ENCODE measurements at places on chromosomes 7 and 10.
A peak's percentile ranks its signal among the peaks of the same experiment; 100 is the strongest.

- peak; percentile 72 for DNase-seq
Observed at GRCh38 chr10:104353325-104354048, at the start of gene CFAP58. Gene CFAP58, plus strand, starts transcription at chr10:104353833. Its CDS starts 65 bp downstream, at chr10:104353898.

- no peak for DNase-seq
Observed at GRCh38 chr7:39349452-39350123, 216.6 kb upstream of the YAE1 start.

- peak; percentile 90 for DNase-seq
Observed at GRCh38 chr7:95608359-95609173, 12.2 kb upstream of the PDK4 start.

GRCh38 chr7:95435422-95435780 is 573 bp upstream of the PON2 start:
- no peak for DNase-seq

GRCh38 chr10:96417441-96417840 is 58.6 kb upstream of the OPALIN start:
- no peak for DNase-seq

- no peak for DNase-seq
Observed at GRCh38 chr10:126179637-126180036, 208.6 kb downstream of the ADAM12 start.

- DNase-seq: no peak
Observed at GRCh38 chr10:89563861-89564478, 28.6 kb upstream of the SLC16A12 start.

- DNase-seq: no peak
Observed at GRCh38 chr10:30974773-30975415, 56.8 kb downstream of the ZNF438 start.

DNA sequence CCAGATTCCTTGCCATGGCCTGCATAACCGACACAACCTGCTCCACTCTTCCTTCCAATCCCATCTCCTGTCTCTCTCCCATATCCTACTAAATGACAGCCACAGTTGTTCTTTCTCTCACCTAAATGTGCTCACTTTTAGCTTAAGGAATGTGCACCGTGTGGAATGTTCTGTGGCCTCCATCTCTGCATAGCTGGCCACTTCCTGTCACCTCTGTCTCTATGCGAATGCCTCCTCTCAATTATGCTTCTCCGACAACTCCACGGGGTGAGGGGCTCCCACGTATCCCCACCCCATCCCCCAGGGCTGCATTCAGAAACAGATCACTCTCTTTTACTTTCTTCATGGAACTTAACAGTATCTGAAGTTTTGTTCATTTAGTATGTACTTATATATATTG is 110.7 kb downstream of the RAB18 start:
- DNase-seq: no peak

- DNase-seq: peak; percentile 57
Observed at GRCh38 chr7:5630670-5631069, 150.8 kb downstream of the RNF216 start.

DNA sequence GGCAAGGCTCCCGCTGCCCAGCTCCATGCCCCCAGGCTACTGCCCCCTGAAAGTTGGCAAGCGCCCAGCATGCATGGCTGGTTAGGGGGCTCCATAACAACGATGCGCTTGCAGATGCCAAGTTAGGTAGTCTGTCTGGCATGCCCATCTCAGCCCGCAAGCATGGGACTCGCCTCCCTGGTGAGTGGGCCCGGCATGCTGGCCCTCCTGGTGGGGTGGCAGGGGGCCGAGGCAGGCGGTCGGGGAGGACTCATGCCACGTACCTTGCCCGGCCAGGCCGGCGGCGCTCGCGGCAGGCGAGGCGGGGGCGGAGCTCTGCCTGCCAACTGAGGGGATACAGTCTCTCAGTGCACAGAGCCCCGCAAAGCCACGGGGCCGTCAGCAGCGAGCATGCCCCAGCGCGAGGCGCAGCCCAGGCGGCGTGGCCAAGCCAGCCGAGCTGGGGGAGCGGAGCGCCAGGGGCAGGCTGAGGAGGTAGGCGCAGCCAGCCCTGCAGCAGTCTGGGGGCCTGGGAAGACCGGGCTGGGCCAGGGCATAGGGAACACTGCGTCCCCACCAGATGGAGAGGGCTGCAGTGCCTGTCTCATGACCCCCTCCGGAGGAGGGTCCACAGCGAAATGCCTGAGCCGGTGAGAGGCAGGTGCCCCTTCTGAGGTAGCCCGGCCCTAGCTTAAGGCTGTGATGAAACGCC is 28.0 kb upstream of the NDST2 start:
- DNase-seq: no peak

- no peak for DNase-seq
Observed at GRCh38 chr7:94449151-94449725, 54.5 kb downstream of the COL1A2 start.

DNA sequence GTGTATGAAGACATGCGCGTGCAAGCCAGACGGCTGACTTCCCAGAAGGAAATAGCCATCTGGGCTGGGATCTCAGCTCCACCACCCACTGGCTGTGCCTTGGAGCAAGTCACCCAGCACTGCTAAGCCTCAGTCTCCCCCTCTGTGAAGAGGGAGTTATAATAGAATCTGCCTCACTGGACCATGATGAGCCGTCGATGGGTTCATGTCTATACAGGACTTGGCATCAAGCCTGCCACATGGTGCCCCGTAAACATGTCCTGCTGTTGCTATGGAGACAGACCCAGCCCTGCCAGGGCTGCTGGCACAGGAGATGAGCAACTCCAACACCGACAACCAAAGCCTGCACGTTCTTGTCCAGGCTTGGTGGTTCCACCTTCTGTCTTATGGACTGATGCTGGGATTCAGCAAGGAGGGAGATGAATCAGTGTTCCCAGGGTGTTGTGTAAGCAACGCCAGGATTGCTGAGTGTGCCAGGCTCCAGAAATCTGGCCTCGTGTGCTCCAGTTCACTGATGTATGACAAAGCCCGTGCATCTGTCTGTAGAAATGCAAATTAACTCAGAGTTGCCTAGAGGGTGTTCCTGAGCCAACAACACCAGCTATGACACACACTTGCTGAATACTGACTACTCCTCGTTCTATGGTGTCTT is 5.6 kb downstream of the GPR15LG start:
- peak; percentile 92 for DNase-seq

GRCh38 chr7:53983480-53983879 is 558.7 kb upstream of the VSTM2A start:
- DNase-seq: no peak

- no peak for DNase-seq
Observed at GRCh38 chr7:1616741-1617140, 46.9 kb upstream of the PSMG3 start.

DNA sequence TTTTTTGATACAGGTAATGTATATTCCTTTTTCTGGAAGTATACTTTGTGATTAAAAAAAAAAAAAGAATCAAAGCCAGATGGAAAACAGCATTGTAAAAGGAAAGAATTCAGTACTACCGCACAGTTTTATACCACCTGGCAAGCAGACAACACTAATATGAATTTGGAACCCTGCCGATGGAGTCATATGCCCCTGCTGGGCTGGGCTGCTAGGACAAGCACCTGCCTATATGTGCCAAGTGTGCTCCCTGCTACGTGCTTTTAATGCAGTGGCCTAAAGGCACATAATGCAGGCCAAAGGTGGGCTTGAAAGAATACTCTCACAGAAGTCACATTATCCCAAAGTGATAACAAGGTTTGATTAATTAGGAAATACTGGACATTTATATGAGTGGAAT is 29.8 kb upstream of the WAC start:
- DNase-seq: no peak

- DNase-seq: no peak
Observed at GRCh38 chr7:151081170-151082101, 827 bp upstream of the FASTK start.

DNA sequence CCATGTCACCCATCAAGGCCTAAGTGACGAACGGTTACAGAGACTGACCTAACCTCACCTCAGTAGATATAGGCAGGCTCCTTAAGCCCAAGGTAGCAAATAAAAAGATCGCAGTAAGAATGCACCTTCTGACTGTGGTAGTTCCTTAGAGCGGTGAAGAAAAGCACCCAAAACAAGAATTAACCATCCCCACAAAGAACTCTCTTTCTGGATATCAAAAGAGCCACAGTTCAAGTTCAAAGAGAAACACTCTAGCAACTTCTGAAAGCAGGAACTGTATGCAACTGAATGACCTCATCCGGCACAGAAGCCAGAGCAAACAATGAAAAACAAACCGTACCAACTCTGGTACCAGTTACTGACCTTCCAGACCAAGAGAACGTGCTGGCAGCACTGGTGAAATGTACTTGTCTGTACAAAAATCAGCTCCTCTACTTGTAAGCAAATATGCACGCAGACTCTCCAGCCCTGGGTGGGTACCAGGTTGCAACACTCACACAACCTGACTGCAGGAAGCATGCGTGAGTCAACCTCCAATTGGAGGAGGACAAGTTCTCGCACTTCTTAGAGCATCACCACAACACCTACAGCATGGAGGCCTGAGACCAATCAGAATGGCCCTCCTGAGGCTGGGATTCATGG is 202.7 kb downstream of the FAM107B start:
- DNase-seq: no peak

DNA sequence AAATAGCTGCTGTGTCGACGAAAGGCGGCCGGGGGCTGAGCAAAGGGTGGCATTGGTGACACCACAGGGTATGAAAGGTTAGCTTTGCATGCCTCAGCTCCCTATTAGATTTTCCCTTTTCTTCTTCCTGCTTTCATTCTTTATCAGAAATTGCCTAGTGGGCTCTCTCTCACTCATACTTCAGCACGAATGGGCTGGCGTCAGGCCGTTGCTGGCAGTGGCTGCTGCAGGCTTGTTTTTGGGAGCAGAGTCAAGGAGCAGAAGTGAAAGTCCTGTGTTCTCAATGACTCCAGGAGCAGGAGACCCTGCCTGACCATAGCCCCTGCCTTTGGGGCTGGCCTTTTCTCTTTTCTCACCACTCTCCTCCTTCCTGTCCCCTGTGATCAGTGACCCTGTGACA is 318.0 kb downstream of the PLXNA4 start:
- no peak for DNase-seq

GRCh38 chr7:129610709-129611245 is 743 bp upstream of the NRF1 start:
- DNase-seq: no peak

GRCh38 chr7:114921631-114922025 is 266 bp upstream of the MDFIC start:
- no peak for DNase-seq

DNA sequence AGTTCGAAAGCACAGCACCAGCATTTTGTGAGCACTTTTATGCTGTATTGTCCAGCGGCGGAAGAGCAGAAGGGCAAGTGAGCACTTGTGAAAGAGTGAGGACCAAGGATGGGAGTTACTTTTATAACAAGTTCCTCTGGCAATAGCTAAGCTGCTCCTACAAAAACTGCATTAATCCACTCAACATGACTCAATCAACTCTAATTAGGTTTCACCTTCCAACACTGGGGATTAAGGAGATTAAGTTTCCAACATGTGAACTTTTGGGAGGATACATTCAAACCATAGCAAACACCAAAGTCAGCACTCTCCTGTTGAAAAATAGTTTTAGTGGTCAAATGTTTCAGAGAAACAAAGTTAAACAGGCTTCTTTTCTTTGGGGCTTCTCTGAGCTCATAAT is 844.5 kb downstream of the REEP3 start:
- DNase-seq: no peak

GRCh38 chr7:44284216-44284615 is 41.2 kb downstream of the CAMK2B start:
- peak; percentile 89 for DNase-seq

DNA sequence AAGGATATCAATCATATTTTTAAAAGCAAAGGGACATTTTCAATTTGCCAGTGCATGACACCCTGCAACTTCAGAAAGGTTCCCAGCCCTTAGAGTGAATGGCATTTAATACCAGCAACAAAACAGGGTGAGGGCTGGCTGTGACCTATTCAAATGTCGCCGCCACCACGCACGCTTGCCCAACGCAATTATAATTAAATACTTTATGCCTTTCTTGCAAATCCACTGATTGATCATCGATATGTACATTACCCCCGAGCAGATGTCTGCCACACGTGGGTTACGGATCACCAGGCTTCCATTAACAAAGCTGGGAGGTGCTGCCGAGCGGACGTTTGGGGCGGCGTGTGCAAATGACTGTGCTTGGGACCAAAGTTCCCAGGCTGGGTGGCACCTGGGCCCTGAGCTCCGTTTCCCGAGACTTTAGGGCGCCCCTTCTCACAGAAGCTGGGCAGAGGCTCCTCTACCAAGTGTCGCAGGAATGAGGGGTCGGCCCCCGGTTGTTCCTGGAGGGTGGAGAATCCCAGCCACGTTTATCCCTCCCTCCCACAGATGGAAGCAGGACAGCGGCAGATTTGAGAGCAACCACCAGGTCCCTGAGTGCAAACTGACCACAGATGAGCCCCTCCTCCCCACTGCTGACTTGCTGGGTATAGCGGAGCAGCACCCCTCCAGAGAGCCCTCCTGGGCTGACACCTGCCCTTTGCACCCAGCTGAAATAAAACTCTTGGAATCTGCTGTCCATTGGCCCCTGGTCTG is 3.9 kb downstream of the FOXL3 start:
- no peak for DNase-seq

GRCh38 chr10:28595613-28596012 is 62.7 kb downstream of the WAC start:
- no peak for DNase-seq

- no peak for DNase-seq
Observed at GRCh38 chr10:7100032-7100702, 310.7 kb downstream of the SFMBT2 start.

- no peak for DNase-seq
Observed at GRCh38 chr10:69953851-69954250, 98.8 kb upstream of the MACROH2A2 start.

GRCh38 chr7:104992306-104992705 is 21.7 kb upstream of the KMT2E start:
- no peak for DNase-seq

GRCh38 chr7:43878867-43879266 is 9.6 kb upstream of the MRPS24 start:
- DNase-seq: no peak

GRCh38 chr10:37448161-37448560 is 322.8 kb downstream of the ANKRD30A start:
- no peak for DNase-seq

GRCh38 chr7:99699946-99700345 is 20.1 kb upstream of the CYP3A5 start:
- DNase-seq: no peak
